ENCODE measurements at places on chromosomes 11 and 22.

- no peak for DNase-seq
These were observed 34.3 kb downstream of the MRTFA start for GRCh38 chr22:40602231-40602630.

DNA sequence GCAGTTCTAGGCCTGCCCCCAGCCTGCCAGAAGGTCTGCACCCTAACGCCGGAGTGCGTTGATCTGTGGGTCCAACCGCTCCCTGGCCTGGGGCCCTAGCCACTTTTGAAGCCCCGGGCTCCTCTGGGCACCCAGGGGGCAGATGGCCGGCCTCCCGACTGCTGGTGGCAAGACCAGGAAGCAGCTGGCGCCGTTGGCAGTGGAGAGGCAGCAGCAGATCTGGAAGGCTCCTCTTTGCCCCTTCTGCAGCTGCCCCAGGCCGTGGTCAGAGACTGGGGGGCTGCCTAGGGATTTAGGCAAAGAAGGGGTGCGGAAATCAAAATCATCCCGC is 445 bp upstream of the VWCE start:
- no peak for DNase-seq

GRCh38 chr11:62843466-62843865 is 4.1 kb upstream of the WDR74 start:
- DNase-seq, result no peak

GRCh38 chr11:58659910-58660570 is 37.6 kb downstream of the CNTF start:
- no peak for DNase-seq

DNA sequence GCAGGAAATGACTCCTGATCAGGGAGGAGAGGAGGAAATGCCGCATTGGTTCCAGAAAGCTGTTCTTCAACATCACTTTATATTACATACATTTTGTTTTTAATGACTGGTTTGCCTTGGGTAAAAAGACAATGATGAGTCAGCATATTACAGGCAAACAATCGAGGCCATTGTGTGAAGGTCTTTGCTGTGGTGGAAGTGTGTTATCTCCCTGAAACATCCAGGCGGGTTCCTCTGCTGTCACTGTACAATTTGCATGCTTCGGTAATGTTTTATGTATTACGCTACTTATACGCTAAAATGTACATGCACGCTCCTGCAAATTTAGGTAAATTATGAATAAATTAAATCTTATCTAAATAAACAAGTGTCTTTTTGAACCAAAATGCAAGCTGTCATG is 161.1 kb downstream of the KIRREL3 start:
- DNase-seq, result no peak

DNA sequence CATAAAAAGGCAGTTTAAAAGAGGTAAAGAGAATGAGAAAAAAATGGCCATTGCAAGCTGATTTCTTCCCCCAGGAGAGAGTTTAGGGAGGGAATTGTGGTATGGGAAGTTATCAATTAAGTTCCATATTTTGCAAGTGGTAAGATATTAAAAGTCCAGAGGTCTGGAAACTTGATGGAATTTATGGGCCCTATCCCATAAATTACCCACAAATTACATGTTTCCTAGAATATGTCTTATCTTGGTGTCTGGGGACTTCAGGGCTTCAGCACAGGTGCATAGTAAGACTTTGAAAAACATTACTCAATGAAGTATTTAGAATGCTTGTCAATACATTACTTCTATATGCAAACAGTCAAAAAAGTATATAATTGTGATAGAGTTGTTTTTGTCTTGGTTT is 614.9 kb upstream of the LRRC4C start:
- no peak for DNase-seq

DNA sequence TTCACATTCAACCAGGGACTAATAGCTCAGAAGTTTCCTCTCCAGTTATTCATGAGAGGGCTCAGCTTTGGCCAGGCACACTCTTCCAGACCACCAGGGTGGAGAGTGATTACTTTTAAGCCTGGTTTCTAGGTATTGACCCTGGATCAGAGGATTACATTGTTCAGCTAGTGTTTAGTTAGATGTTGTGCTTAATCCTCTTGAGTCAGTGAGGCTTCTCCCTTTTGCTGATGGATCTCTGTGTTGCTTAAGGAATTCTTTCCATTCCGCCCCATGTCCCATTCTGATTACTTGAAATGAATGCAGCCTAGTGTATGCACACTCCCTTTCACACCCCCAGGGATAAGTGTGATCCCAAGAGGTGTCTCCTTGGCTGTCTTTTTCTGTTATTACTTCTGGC is 271.7 kb upstream of the ANO5 start:
- no peak for DNase-seq

DNA sequence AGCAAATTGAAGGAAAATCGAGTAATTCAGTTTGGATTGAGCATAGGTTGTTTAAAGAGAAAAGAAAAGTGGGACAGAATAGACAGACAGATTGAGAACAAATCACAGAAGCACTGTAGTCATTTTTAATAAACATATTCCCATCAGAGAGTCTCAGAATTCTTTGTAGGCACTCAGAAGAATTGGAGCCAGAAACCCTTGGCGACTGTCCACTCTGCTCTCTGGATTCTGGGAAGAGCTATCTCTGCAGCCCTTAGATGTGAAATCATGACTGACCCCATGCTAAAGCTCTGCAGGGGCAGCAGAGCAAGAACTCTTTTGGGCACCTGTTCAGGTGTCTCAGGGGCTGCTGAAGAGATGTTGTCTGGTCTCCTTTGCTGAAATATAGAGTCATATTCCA is 223.7 kb upstream of the KIRREL3 start:
- no peak for DNase-seq

GRCh38 chr11:45158210-45158731 is 11.8 kb downstream of the PRDM11 start:
- no peak for DNase-seq

Measured in iPS-NIHi11 (cell line).